Aortic smooth muscle cell (primary cell): ENCODE measurements at places on chromosomes 13 and 19. TPM values are rescaled to one million over a fixed set of nuclear protein-coding genes. Genes with fewer than 3 reads are reported as not detected.

SYCN gene
- not detected in 2 replicates for total RNA-seq

IZUMO2 gene
- total RNA-seq: not detected in 2 replicates

PTBP1 gene
- 71.4 and 77.9 TPM in 2 replicates for total RNA-seq

TJP3 gene
- not detected in 2 replicates for total RNA-seq

HNRNPM gene
- total RNA-seq: 53.4 and 58.2 TPM in 2 replicates

SKA3 gene
- 5.3 TPM in 2 replicates for total RNA-seq

ZNF667 gene
- total RNA-seq: 3.2 and 4.0 TPM in 2 replicates

ZNF132 gene
- total RNA-seq: 9.5 and 10.3 TPM in 2 replicates

MEDAG gene
- total RNA-seq: 76.6 and 183 TPM in 2 replicates

ZNF730 gene
- 0.93 and 1.3 TPM in 2 replicates for total RNA-seq

SIGLECL1 gene
- total RNA-seq: not detected in 2 replicates

SLC25A41 gene
- total RNA-seq: not detected in 2 replicates

ETV2 gene
- total RNA-seq: 0.12 and 0.26 TPM in 2 replicates

PPP1R12C gene
- total RNA-seq: 35.0 and 37.6 TPM in 2 replicates

URAD gene
- not detected in 2 replicates for total RNA-seq

CYP4F2 gene
- not detected in 2 replicates for total RNA-seq

RUBCNL gene
- total RNA-seq: under 0.01 and 0.31 TPM in 2 replicates

KIR2DL1 gene
- total RNA-seq: not detected in 2 replicates

MCF2L gene
- total RNA-seq: 0.62 and 0.79 TPM in 2 replicates

ATP4B gene
- total RNA-seq: not detected in 2 replicates

CRLF1 gene
- 437 and 449 TPM in 2 replicates for total RNA-seq

CCL25 gene
- not detected in 2 replicates for total RNA-seq

GNA15 gene
- 0.19 TPM in 1 of 2 replicates, not detected in the other for total RNA-seq

MYPOP gene
- total RNA-seq: 0.53 and 1.1 TPM in 2 replicates

FLT3 gene
- total RNA-seq: not detected in 2 replicates

SGCG gene
- 0.56 TPM in 1 of 2 replicates, not detected in the other for total RNA-seq

MAP1S gene
- 27.4 and 29.2 TPM in 2 replicates for total RNA-seq

MEIOSIN gene
- total RNA-seq: not detected in 2 replicates

NLRP5 gene
- total RNA-seq: not detected in 2 replicates

FAM83E gene
- 0.25 and 1.3 TPM in 2 replicates for total RNA-seq

CEACAM4 gene
- not detected in 2 replicates for total RNA-seq

LACC1 gene
- 6.3 and 6.5 TPM in 2 replicates for total RNA-seq

ITGBL1 gene
- 457 and 634 TPM in 2 replicates for total RNA-seq

KRTDAP gene
- not detected in 2 replicates for total RNA-seq

CD37 gene
- total RNA-seq: not detected in 2 replicates

SLC46A3 gene
- 5.7 and 6.1 TPM in 2 replicates for total RNA-seq

ZNF345 gene
- 1.8 and 2.2 TPM in 2 replicates for total RNA-seq

CLDN10 gene
- total RNA-seq: not detected in 2 replicates
